ENCODE measurements at places on chromosomes 4 and X. TPM values are rescaled to one million over a fixed set of nuclear protein-coding genes. Genes with fewer than 3 reads are reported as not detected.

GRCh38 chr4:138406876-138407275 lies 164.7 kb upstream of the SLC7A11 start:
- H3K27me3 ChIP-seq = no peaks in the 10 kb centered on the region
- no peak overlapping the region for H3K4me3 ChIP-seq
- H3K27ac ChIP-seq = peak overlapping the region; percentile 53
- DNase-seq = no peak
- H3K36me3 ChIP-seq = no peaks in the 10 kb centered on the region
- H3K4me1 ChIP-seq = no peaks in the 10 kb centered on the region

GRCh38 chrX:119676949-119677653 lies 15.9 kb downstream of the SEPTIN6 start:
- H3K27me3 ChIP-seq = no peaks in the 10 kb centered on the region
- no peaks in the 10 kb centered on the region for H3K4me1 ChIP-seq
- no peak for DNase-seq
- H3K27ac ChIP-seq = no peak overlapping the region

- no peak overlapping the region for H3K4me3 ChIP-seq
- H3K27me3 ChIP-seq = no peaks in the 10 kb centered on the region
- DNase-seq = no peak
- H3K27ac ChIP-seq = no peak overlapping the region
- H3K36me3 ChIP-seq = no peaks in the 10 kb centered on the region
Observed at GRCh38 chr4:20474119-20474518, 222.4 kb downstream of the SLIT2 start.

GRCh38 chr4:89283226-89284009 lies 24.2 kb downstream of the GPRIN3 start:
- H3K4me3 ChIP-seq = no peak overlapping the region
- H3K4me1 ChIP-seq = no peaks in the 10 kb centered on the region
- no peaks in the 10 kb centered on the region for H3K27me3 ChIP-seq
- DNase-seq = no peak

GYG2 gene
- 40.6 TPM for total RNA-seq

BEND4 gene
- 0.44 TPM for total RNA-seq

TASL gene
- total RNA-seq = 1.4 TPM

DNA sequence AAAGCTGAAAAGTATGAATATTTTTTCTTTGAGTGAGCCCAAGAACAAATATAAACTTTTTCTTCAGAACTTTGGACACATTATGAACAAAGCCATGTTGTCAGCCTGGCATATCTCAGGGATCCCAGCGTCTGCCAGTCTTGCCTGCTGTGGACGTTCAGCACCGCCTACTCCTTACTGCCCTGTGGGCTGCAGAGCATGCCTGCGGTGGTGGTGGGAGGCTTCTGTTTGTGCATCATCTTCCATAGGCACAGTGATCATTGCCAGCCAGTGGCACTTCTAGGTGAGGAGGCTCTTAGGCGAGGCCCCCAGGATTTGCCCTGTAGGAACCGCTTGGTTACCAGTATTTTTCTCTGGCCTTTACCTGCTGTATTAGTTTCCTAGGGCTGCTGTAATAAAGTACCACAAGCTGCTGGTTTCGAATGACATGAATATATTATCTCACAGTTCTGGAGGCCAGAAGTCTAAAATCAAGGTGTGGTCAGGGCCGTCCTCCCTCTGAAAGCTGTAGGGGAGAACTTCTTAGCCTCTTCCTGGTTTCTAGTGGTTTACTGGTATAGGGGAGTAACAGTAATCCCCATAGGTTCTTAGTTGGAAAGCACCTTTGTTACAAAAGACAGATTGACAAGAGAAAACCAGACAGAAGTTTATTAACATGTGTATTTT lies 15.4 kb downstream of the ANXA3 start:
- H3K4me1 ChIP-seq = no peaks in the 10 kb centered on the region
- no peak for DNase-seq
- H3K4me3 ChIP-seq = no peak overlapping the region

- no peaks in the 10 kb centered on the region for H3K27me3 ChIP-seq
- H3K4me3 ChIP-seq = no peak overlapping the region
- no peaks in the 10 kb centered on the region for H3K36me3 ChIP-seq
- DNase-seq = no peak
- no peaks in the 10 kb centered on the region for H3K4me1 ChIP-seq
Observed at GRCh38 chrX:8404926-8405325, 59.7 kb upstream of the VCX3B start.

DNA sequence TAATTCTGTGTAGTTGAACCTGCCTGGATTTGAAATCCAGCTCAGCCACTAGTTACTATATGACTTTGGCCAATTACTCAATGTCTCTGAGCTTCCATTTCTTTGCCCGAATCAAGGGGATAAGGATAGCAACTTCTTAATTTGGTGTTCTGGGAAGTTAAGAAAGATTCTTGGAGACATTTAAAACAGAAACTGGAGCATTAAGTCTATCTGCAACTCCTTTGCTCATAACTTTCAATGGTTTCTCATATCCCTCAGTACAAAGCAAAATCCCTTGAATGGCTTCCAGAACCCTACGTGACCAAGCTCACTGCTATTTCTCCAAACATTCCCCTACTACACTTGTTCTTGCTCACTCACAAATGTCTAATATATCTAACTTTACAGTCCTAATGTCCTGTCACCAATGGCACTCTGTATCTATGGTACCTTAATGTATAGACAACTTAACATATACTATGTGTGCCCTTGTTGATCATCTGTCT lies 849.1 kb upstream of the SLIT2 start:
- no peak for DNase-seq
- H3K27ac ChIP-seq = no peak overlapping the region
- peaks cover 4% of the 10 kb centered on the region for H3K36me3 ChIP-seq
- no peaks in the 10 kb centered on the region for H3K4me1 ChIP-seq
- H3K27me3 ChIP-seq = no peaks in the 10 kb centered on the region

TMEM35A gene
- 2.1 TPM for total RNA-seq

- DNase-seq = no peak
- no peaks in the 10 kb centered on the region for H3K27me3 ChIP-seq
- no peaks in the 10 kb centered on the region for H3K36me3 ChIP-seq
- H3K27ac ChIP-seq = no peak overlapping the region
- no peak overlapping the region for H3K4me3 ChIP-seq
Observed at GRCh38 chr4:19348746-19349145, 903.0 kb upstream of the SLIT2 start.

THOC2 gene
- total RNA-seq = 169 TPM

DNA sequence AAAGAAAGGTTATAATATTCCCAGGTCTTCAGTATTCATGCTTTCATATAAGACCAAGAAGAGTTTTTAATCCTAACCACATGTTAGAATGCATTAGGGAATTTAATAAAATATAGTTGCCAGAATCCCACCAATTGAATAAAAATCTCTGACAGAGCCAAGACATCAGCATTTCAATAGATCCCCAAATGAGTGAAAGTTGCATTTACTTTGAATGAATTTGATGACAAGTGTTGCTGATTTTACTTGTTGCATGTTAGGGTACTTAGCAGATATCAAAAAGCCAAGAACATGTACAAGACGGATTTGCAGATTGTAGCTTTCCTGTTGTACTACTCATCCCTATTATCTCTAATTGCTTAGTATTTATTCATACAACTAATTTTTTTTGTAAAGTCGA lies 39.9 kb upstream of the PRR27 start:
- DNase-seq = no peak
- H3K4me1 ChIP-seq = no peaks in the 10 kb centered on the region
- H3K27ac ChIP-seq = no peak overlapping the region
- no peak overlapping the region for H3K4me3 ChIP-seq
- no peaks in the 10 kb centered on the region for H3K36me3 ChIP-seq

- no peak overlapping the region for H3K27ac ChIP-seq
- H3K4me1 ChIP-seq = no peaks in the 10 kb centered on the region
- H3K4me3 ChIP-seq = no peak overlapping the region
- peaks cover under 1% of the 10 kb centered on the region for H3K36me3 ChIP-seq
- no peaks in the 10 kb centered on the region for H3K27me3 ChIP-seq
Observed at GRCh38 chr4:142660728-142661127, 185.4 kb downstream of the INPP4B start.

PIR gene
- 20.6 TPM for total RNA-seq

FGD1 gene
- 2.6 TPM for total RNA-seq

RAB41 gene
- not detected for total RNA-seq

GRCh38 chrX:47664737-47665136 lies 5.8 kb upstream of the UXT start:
- no peak for DNase-seq
- H3K4me1 ChIP-seq = no peaks in the 10 kb centered on the region
- no peak overlapping the region for H3K4me3 ChIP-seq

DNA sequence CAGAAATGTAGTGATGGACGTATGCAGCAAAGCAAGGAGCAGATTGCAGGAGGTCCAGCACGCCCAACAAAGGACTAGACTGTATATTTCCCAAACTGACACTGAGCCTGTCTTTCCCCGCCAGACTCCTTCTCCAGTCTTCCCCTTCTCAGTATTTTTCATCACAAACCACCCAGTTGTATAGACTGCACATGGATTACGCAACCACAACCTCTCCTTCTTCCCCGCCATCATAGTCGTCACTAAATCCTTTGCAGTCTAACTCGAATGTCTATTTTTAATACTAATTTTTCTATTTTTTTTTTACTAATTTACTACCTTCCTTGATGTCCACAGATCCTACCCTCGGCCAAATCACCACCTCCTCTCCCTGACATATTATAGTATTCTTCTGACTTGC lies 105.4 kb downstream of the MTNR1A start:
- DNase-seq = no peak
- no peak overlapping the region for H3K4me3 ChIP-seq
- H3K27me3 ChIP-seq = no peaks in the 10 kb centered on the region
- no peaks in the 10 kb centered on the region for H3K4me1 ChIP-seq
- H3K36me3 ChIP-seq = no peaks in the 10 kb centered on the region
- no peak overlapping the region for H3K27ac ChIP-seq

GRCh38 chr4:134126000-134126560 lies 75.5 kb downstream of the PABPC4L start:
- DNase-seq = no peak
- H3K4me3 ChIP-seq = no peak overlapping the region
- no peaks in the 10 kb centered on the region for H3K4me1 ChIP-seq
- H3K27ac ChIP-seq = no peak overlapping the region

DNA sequence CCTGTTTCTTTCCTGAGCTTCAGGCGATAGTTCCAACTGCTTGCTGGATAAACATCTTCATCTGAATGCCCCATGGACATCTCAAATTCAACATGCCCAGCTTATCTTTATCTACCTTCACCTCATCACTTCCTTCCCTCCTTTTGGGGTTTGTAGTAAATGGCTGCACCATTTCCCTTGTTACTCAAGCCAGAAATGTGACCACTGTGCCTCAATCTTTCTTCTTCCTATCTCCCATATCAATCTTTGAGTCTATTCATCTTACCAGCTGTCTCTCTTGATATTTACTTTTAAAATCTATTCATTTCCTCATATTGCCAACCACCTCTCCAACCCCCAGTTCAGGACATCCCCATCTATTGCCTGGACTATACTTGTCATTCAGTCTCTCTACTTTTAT lies 155.4 kb downstream of the PPA2 start:
- no peaks in the 10 kb centered on the region for H3K36me3 ChIP-seq
- DNase-seq = no peak
- H3K27ac ChIP-seq = no peak overlapping the region
- H3K4me1 ChIP-seq = no peaks in the 10 kb centered on the region

ABCG2 gene
- 6.9 TPM for total RNA-seq

GRCh38 chrX:100973411-100973810 lies 3.9 kb downstream of the ARL13A start:
- no peaks in the 10 kb centered on the region for H3K36me3 ChIP-seq
- H3K4me3 ChIP-seq = no peak overlapping the region
- H3K27ac ChIP-seq = no peak overlapping the region
- peaks cover 7% of the 10 kb centered on the region for H3K27me3 ChIP-seq
- DNase-seq = no peak
- no peaks in the 10 kb centered on the region for H3K4me1 ChIP-seq

FTHL17 gene
- not detected for total RNA-seq

DNA sequence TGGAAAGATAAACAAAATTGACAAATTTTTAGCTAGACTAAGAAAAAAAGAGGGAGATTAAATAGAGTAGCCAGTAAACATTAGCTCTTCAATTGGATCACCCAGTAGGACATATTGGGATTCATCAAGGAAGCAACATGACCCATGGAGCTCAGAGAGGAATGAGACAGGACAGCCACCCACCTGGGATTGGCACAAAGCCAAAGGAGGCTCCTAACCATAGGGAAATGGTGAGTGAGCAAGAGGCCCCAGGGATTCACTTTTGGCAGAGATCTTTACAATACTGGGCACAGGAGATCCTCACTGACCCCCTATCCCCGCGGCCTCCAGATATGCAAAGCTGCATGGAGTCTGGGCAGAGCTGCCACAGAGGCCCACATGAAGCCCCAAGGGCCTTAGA lies 34.8 kb upstream of the CXCL6 start:
- H3K27ac ChIP-seq = no peak overlapping the region
- H3K4me3 ChIP-seq = no peak overlapping the region

- peak; percentile 55 for DNase-seq
- no peak overlapping the region for H3K27ac ChIP-seq
- H3K4me1 ChIP-seq = peaks cover 4% of the 10 kb centered on the region
Observed at GRCh38 chr4:3346146-3346545, 53.3 kb downstream of the RGS12 start.

GRCh38 chr4:139171876-139172691 lies 4.9 kb downstream of the ELF2 start:
- no peak overlapping the region for H3K4me3 ChIP-seq
- H3K36me3 ChIP-seq = no peaks in the 10 kb centered on the region
- no peak overlapping the region for H3K27ac ChIP-seq
- H3K4me1 ChIP-seq = no peaks in the 10 kb centered on the region
- DNase-seq = no peak
- H3K27me3 ChIP-seq = no peaks in the 10 kb centered on the region

- no peak for DNase-seq
- no peak overlapping the region for H3K4me3 ChIP-seq
- no peak overlapping the region for H3K27ac ChIP-seq
- no peaks in the 10 kb centered on the region for H3K36me3 ChIP-seq
- H3K4me1 ChIP-seq = no peaks in the 10 kb centered on the region
Observed at GRCh38 chr4:52098618-52099017, 47.5 kb downstream of the SPATA18 start.

- no peaks in the 10 kb centered on the region for H3K4me1 ChIP-seq
- no peaks in the 10 kb centered on the region for H3K36me3 ChIP-seq
- no peaks in the 10 kb centered on the region for H3K27me3 ChIP-seq
- no peak overlapping the region for H3K27ac ChIP-seq
Observed at GRCh38 chrX:22660756-22661155, 339.0 kb upstream of the DDX53 start.

GRCh38 chr4:184363258-184363657 lies 111.1 kb downstream of the IRF2 start:
- DNase-seq = no peak
- H3K4me3 ChIP-seq = no peak overlapping the region
- H3K27me3 ChIP-seq = no peaks in the 10 kb centered on the region
- H3K4me1 ChIP-seq = no peaks in the 10 kb centered on the region

DNA sequence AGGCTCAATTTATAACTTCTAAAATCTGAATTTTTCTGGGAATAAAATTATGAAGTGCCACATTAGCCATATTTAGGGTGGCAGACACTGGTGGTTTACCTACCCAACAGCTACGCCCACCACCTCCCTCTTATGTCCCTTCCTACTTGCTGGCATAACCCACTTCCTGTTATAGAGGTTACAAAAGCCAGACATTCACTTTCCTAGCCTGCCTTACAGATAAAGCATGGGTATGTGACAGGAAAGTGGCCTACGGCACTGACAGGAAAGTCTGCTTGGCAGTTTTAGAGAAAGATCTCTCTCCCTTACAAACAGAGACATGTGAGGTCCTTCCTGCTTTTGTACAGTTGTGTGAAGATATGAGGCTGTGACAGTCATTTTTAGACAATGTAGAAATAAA lies 12.4 kb downstream of the DDX53 start:
- H3K4me3 ChIP-seq = no peak overlapping the region
- H3K27ac ChIP-seq = no peak overlapping the region
- no peaks in the 10 kb centered on the region for H3K27me3 ChIP-seq
- no peak for DNase-seq
- H3K4me1 ChIP-seq = no peaks in the 10 kb centered on the region

GRCh38 chr4:85725721-85726170 lies 250.8 kb downstream of the ARHGAP24 start:
- no peak for DNase-seq
- no peaks in the 10 kb centered on the region for H3K4me1 ChIP-seq
- no peaks in the 10 kb centered on the region for H3K27me3 ChIP-seq
- H3K27ac ChIP-seq = peak overlapping the region; percentile 52

All from breast epithelium (tissue), 4 donors.